ENCODE measurements at places on chromosomes 2 and 18.

- DNase-seq = no peak
Observed at GRCh38 chr2:191867507-191867847, 20.6 kb upstream of the CAVIN2 start.

- DNase-seq = peak; percentile 7
Observed at GRCh38 chr18:54444319-54444914, 86.7 kb downstream of the C18orf54 start.

- DNase-seq = no peak
Observed at GRCh38 chr2:180040146-180040925, 33.2 kb upstream of the CWC22 start.

- peak; percentile 35 for DNase-seq
Observed at GRCh38 chr2:143176606-143177005, 47.4 kb downstream of the ARHGAP15 start.

DNA sequence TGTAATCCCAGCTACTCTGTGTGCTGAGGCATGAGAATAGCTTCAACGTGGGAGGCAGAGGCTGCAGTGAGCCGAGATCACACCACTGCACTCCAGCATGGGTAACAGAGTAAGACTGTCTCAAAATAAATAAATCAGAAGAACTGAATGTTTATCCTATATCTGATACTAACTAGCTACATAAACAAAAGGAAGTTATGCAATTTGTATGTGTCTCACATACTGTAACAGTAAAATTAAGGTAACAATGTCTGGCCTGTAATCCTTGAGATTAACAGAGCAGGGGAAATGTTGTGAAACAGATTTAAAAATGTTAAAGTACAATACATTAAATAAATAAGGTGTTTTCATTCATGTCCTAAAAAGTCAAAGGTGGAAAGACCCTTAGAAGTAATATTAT, 150.8 kb downstream of the MEMO1 start:
- no peak for DNase-seq
